GOT3 (cell line): ENCODE measurements at places on chromosomes 16 and 17.

DNA sequence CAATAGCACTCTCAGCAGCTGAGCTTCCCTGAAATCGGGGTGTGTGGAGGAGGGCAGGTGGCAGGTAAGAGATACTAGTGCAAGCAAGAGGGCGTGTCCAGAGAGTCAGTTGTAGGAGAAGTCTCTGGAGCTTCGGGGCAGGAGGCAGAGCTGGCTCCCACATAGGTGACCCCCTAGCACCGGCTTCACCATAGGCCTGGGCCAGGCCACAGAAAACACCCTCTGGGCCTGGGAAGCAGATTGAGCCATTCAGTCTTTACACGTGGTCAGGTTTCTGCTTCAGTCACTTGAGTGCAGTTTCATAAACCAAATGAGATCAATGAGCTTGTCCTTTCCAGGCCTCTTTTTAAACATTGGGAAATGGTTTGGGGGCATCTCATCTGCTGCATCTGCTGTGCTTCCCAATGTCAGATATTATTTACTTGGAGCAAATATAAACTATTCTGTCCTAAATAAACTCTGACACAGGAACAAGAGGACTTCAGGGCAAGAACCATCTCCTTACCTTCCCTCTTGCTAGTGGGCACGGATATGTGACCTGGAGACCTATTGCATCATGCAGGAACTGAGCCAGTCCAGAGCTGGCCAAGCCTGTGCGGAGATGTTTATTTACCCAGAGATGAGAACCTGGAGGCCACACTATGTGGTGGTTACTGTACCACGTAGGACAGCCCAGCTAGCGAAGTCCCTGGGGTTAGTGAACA is 16.1 kb downstream of the CCR7 start:
- peak; percentile 48 for DNase-seq

GRCh38 chr17:2004435-2004952 is 20.6 kb downstream of the RTN4RL1 start:
- DNase-seq: no peak

GRCh38 chr16:20760346-20760745 is 3.5 kb upstream of the ACSM3 start:
- no peak for DNase-seq

GRCh38 chr16:1760911-1761310 is 10.4 kb downstream of the NME3 start:
- no peak for DNase-seq

GRCh38 chr17:14738652-14738988 is 437.7 kb downstream of the HS3ST3B1 start:
- no peak for DNase-seq

- DNase-seq: no peak
Measured at GRCh38 chr17:38569701-38570512, 35.8 kb downstream of the SRCIN1 start.

GRCh38 chr16:1828645-1829410 is 1.8 kb downstream of the FAHD1 start:
- no peak for DNase-seq

- no peak for DNase-seq
Measured at GRCh38 chr17:57811638-57812280, 38.1 kb downstream of the MRPS23 start.

DNA sequence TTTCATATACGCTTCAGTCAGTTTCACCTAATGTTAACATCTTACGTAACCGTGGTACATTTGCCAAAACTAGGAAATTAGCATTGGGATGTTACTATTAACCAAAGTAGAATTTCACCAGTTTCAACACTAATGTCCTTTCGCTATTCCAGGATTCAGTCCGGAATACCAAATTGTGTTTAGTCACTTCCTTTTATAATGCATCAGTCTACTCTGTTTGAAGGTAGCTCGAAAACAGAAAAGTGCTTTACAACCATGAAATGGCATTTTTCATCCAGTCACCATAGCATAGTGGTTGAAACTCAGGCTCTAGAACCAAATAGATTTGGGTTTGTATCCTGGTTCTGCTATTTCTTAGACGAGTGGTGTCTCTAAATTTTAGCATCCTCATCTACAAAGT is 29.4 kb downstream of the AP2B1 start:
- no peak for DNase-seq

DNA sequence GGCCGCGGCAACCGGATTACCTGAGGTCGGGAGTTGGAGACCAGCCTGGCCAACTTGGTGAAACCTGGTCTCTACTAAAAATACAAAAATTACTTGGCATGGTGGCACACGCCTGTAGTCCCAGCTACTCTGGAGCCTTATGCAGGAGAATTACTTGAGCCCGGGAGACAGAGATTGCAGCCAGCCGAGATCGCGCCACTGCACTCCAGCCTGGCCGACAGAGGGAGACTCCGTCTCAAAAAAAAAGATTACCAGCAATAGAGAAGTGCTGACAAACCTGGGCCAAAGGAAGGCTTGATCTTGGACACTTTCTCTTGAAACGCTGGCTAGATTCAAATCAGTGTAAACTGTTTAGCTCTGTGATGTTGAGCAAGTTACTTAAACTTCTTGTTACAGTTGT is 4.3 kb downstream of the MT1H start:
- no peak for DNase-seq

GRCh38 chr17:55814377-55814776 is 63.5 kb downstream of the PCTP start:
- no peak for DNase-seq

DNA sequence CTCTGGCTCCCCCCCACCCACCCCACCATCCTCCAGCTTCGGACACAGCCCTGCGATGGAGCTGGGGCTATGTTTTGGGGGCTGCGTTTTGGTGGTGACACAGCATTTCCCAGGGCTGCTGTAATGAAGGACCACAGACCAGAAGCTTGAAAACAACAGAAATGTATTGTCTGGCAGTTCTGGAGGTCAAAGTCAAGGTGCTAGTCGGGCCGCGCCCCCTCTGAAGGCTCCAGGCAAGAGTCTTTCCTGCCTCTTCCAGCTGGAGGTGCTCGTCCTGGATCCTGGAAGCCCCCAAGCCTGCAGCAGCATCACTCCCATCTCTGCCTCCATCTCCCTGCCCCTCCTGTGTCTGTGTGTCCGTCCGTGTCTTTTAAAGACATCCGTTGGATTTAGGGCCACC is 50.8 kb downstream of the TBC1D16 start:
- DNase-seq: no peak

DNA sequence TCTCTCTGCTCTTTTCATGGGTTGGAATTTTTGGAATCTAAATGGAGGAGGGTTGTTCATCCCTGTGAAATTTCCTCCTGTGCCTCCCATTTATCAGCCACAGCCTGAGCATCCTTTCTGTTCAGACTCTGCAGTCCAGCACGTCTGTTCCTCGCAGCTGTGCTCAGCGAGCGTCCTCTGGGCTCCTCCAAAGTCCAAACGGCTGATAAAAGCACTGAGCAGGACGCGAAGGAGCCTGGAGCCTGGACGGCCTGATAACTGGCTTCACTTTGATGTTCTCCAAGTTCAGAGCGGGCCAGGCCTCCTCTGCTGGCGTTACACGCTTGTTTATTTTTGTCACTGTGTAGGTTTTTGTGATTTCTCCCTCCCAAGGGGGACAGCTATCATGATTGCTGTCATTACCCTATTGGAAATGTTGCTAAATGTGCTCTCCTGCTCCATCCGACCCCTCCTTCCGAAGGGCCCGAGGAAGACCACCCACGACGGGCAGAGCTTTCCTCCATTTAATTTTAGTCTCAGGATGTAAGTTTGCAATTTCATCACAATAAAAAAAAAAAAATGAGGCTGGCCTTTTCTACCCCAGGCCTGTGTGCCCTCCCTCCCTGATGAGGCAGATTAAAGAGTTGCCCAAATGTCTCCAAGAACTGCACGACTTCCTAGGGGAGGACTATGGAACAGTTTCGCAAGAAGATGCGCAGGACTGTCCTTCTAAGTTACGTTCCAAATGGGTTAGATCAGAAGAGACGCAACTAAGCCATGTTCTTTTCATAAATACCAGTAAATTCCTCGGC is 290.5 kb upstream of the FOXF1 start:
- no peak for DNase-seq

DNA sequence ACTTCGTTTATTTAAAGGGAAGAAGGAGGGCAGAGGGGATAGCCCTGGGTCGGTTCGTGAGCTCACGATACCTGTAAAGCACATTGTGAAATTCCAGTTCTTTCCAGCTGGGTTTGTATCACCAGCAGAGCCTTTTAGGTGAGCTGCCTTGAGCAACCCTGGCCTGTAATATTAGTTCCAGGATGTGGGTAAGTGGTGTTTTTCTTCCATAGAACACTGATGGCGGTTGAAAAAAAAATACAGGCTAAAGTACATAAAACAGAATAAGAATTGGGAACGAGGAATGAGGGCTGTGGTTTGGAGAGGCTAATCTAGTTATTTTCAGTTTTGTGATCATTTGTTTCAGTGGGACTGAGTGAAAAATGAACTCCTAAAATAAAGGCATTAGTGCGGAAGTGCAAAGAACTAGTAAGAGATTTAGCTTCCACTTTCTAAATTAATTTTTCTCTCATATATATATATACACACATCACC is 20.6 kb downstream of the HS3ST3B1 start:
- DNase-seq: no peak

GRCh38 chr16:62596125-62596524 is 559.9 kb upstream of the CDH8 start:
- no peak for DNase-seq

- DNase-seq: peak; percentile 89
Measured at GRCh38 chr16:85514598-85515318, 98.4 kb upstream of the GSE1 start.

- DNase-seq: no peak
Measured at GRCh38 chr16:20969386-20969785, 68.8 kb downstream of the LYRM1 start.

DNA sequence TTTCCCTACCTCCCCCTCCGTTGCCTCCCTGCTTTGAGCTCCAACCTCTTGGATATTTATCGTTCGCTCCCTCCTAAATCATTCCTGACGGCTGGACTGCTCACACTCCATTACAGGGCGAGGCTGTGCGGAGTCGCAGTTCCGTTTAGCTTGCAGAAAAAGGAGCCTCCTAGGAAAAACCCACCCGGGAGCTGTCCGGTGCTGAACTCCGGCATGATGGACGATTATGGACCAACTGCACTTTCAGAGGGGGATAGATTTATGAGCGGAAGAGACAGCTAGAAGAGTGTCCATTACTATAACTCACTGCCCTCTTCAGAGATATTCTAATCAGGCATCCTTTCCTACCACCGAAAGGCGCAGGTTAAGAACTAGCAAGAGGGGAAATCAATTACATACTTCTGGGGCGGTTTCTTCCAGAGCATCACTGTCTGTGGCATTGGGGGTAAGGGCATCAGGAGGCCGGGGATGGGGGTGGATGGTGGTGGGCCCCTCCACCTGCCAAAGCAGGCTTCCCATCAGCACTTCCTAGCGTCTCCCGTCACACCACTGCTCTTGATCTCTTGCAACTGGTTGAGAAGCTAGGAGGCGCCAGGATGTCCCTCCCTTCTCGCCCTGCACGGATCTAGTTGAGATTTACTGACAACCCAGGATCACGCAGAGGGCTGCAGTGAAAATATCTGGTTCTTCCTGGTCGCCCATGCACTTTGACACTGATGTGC is 251.2 kb downstream of the ENGASE start:
- no peak for DNase-seq

DNA sequence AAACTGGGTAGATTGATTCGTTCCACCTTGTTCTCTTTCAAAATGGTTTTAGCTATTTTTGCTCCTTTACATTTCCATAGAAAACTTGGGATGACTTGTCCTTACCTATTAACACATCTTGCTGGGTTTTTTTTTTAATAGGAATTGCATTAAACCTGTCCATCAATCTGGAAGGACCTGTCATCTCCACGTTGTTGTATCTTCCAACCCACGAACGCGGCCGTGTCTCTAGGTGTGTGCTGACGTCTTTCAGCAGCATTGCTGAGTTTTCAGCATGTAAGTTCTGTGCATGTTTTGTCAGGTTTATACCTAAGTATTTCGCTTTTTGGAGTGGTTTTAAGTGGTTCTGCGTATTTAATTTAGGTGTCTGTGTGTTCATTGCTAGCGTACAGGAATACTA is 60.4 kb upstream of the GNG13 start:
- no peak for DNase-seq

DNA sequence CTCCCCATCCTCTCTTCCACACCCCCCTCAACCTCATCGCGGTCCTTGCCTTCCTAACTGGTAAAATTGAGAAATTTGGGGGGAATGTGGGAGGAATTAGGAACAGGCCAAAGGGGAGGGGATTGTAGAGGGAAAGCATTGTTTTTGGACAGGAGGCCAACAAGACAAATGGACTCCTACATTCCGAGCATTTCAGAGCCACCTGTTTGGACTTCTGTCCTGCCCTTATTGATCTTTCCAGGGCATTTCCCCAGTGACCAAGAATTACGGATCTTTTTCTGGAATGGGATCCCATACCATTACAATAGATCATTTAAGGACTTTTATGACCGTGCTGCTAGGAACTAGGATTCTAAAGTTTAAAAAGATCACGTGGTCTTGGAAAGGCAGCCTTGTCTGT is 221.3 kb upstream of the ASIC2 start:
- DNase-seq: no peak

DNA sequence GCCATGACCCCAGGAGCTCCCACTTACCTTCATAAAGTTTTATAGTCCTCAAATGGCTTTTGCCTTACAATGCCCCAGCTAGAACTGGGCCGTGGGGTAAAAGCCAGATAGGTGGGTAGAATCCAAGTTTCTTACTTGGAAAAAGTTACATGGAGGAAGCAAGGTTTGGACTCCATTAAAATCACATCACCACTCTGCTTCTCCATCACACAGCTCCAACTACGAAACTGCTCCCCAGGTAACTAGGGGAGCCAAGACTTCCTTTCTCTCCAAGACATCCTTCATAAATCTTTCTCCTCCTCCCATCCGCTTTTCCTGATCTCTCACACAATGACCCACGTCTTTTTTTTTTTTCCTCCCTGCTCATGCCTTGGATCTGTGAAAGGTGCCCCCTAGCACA is 130.8 kb upstream of the RCVRN start:
- DNase-seq: no peak

DNA sequence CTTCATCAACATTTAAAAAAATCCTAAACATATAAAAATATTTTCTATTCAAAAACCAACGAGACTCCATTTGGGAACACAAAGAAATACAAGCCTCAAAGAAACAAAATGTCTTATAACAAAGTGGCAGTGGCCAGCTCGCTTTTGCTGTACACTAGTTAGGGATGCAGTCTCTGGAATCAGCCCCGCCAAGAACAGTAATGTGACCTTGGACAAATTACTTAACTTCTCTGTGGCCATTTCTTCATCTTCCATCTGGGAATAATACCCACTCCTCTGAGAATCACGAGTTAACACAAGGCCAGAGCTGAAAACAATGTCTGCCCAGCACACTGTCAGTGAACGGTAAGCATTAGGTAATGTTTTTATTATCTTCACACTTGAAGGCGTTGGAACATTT is 5.6 kb downstream of the STAT5B start:
- no peak for DNase-seq

- no peak for DNase-seq
Measured at GRCh38 chr16:31474173-31474714, 2.3 kb downstream of the TGFB1I1 start.

DNA sequence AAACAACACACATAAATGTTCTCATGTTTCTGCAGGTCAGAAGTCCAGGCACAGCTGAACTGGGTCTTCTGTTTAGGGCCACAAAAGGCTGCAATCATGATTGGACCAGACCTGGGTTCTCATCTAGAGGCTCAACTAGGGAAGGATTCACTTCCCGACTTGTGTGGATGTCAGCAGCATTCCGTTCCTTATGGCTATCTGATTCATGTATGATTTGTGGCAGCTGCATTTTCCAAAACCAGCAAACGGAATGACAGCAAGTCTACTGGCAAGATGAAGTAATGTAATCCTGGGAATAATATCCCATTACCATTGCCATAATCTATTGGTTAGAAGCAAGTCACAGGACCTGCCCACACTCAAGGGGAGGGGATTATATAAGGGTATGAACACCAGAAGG is 22.1 kb downstream of the CEP112 start:
- no peak for DNase-seq

GRCh38 chr17:59067756-59068155 is 38.9 kb downstream of the TRIM37 start:
- DNase-seq: no peak
